Transverse colon (tissue), 4 donors: ENCODE measurements at places on chromosomes 4 and X. TPM values are rescaled to one million over a fixed set of nuclear protein-coding genes. Genes with fewer than 3 reads are reported as not detected.

DNA sequence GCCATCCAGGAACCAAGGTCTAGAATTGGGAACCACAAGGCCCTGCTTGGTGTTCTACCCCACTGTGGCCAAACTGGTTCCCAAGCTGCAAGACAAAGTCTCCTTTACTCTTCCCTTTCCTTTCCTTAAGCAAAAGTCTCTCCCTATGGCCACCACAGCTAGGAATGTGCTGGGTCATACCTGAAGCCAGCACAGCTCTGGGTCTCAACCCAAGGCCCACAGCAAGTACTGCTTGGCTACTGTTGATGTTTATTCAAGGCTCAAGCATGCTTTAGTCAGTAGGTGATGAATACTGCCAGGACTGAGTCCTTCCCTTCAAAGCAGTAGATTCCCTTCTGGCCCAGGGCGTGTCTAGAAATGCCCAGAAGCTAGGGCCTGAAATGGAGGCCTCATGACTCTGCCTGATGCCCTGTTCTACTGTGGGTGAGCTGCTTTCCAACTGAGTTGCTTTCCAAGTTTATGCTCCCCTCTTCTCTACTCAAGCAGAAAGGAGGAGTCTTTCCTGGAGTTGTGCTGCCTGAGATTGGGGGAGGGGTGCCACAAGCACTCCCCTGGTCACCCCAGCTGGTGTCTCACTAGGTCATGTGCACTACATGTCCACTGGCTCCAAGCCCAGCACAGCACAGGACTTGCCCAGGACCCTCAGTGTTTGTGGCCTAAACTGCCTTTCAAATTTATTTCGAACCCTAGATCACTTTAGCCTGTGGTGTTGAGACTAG lies 44.9 kb downstream of the STAP1 start:
- DNase-seq, result no peak

DNA sequence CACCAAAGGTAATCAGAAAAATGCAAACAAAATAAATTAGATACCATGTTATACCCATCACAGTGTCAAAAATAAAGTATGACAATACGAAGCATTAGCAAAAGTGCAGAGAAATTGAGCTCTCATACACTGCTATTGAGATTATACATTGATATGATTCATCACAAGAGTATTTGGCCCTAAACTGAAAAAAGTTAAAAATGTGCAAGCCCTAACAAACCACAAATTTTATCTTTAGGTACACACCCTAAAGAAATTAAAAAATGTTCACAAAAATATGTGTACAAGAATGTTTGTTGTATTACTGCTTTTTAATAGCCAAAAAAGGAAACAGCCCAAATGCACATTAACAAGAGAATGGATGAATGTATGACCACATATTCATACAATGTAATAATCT lies 137.9 kb upstream of the MAGEA10 start:
- DNase-seq, result no peak

Gene HSPA4L
- 1.5 TPM for total RNA-seq

DNA sequence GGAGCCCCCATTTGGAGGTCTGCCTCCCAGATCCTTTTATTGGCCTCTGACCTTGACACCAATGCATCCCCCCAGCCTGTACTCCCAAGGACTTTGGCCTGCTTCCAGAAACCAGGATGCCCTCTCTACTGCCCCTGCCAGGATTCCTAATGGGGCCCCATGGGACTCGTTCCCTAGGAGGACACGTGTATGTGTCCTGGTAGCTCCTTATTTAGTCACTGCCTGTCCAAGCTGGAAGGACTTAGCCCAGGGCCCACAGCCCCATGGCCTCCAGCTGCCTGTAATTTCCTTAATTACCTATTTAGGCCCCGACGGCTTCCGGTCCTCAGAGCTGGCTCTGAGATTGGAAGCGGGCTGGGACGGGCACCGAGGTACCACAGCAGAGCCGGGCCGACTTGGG lies 9.4 kb downstream of the ATP2B3 start:
- DNase-seq, result no peak

DNA sequence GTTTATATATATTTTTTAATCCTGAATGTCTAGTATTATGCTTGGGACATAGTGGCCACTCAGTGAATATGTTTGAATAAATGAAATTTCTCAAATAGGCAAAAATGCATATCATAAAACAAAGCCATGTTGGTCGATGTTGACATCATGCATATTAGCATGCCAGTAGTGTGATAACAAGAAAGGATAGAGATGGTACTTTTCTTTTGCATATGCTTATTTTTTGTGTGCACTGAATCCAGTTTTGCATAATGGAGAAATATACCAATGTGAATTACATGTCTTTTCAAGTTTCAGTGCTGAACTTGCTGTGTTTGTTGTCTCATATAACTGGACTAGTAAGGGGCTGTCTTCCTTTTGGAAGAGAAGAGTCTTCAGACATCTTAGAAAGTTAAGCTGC lies 7.5 kb downstream of the CPE start:
- DNase-seq, result no peak

GRCh38 chr4:66972087-66972486 lies 573.2 kb downstream of the CENPC start:
- no peak for DNase-seq

DNA sequence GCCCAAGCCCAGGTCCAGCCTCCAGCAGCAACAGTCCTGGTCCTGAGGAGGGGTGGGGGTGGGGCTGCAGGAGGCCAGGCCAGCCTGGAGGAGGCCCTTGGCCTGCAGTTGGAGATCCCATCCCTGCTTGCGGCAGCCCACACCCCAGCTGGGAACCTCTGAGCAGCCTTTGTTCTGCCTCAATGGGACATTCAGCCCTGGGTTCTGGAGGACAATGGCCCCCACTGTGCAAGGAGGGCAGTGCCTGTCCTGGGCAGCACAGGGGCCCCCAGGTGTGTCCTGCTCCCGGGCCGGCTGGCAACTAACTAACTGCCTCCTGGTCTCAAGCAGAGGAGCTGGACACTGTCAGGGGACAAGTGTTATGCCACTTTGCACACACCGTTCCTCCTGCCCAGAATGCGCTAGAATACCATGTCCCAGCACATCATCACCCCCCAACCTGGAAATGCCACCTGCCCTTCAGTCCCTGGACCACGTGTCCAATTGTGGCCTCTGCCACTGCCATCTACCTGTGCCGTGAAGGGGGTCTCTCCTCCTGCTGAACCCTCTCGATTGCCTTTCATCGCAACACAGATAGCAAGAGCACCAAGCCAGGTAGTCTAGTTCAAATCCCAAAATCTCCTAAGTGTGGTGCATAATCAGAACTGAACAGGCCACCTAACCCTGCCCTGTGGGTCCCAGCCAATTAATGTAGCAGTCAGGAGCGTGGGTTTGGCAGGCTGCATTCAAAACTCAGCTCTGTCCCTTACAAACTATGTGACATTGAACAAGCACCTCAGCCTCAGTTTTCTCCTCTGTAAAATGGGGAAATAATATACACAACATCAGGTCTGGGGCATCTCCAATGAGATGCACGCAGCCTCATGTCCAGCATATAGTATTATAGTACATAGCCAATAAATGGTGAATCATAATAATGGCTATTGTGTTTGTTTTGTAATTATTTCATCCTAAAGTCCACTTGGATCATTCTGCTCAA lies 8.8 kb downstream of the PPP2R2C start:
- no peak for DNase-seq

Gene USP17L15
- not detected for total RNA-seq

GRCh38 chr4:73259571-73260090 lies 1.0 kb upstream of the ANKRD17 start:
- no peak for DNase-seq

DNA sequence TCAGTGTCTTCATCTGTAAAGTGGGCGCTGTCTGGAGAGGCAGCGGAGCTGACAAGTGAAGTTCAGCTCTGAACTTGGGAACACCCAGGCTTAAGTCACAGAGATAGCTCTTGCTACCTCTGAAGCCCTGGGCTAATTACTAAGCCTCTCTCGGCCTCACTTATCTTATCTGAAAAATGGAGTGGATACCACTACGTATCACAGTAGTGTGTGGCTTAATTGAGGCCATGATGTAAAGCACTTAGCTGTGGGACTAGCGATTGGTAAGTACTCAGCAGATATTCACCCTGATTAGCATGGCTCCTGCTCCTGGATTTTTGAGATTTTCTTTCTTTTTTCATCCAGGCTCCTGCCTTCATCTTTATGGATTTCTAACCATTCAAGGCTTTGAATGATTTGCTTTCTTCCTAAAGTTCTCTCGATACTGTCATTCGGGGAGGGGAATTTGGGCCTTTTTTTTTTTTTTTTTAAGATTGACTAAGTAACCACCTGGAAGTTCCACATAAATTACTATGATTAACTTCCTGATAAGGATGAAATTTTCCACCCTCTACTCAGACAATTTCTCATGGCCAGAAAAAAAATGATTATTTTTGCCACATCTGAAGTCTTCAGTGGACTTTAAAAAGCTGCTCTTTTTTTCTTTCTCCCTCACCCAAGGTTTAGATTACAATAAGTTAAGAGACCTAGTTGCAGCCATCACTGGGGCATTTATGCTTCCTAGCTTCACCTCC lies 17.1 kb downstream of the LDB2 start:
- DNase-seq, result no peak

GRCh38 chr4:118848242-118848641 lies 12.3 kb upstream of the SEC24D start:
- no peak for DNase-seq

DNA sequence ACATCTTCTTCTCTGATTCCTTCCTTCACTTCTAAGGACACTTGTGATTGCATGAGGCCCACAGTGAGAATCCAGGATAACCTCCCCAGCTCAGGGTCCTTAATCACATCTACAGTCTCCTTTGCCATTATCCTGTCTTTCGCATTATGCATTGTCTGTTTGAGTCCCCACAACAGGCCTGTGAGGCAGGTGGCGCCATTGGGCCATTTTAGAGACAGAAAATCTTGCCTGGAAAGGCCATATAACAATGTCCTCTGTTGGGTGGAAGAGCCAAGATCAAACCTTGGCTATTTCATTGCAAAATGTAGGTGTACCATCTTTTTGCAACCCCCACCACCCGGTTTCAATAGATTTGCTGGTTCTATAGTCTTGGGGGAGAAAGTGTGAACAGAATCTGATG lies 11.8 kb upstream of the DCUN1D4 start:
- DNase-seq, result peak; percentile 74

DNA sequence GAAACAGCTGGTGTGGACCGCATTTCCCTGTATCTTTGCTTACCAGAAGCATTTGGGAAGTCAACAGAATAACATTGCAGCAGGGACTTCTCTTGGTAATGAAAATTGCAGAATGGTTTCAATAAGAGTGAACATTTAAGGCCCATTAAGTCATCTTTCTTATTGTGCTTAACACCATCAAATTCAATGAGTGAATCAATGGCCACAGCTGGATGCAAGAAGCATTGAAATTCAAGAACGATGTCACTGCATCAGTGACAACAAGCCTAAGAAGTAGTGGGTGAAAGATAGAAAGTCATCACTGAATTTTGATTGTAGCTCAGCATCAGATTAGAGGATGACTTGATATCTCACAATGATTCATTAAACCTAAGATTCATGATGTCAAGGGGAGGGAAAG lies 93.9 kb upstream of the GPM6A start:
- DNase-seq, result no peak

Gene ENPEP
- total RNA-seq, result 0.80 TPM

Gene PPBP
- total RNA-seq, result not detected

Gene NDST4
- total RNA-seq, result not detected

Gene FGB
- total RNA-seq, result not detected

Gene C4orf36
- not detected for total RNA-seq

- DNase-seq, result peak; percentile 67
Observed at GRCh38 chr4:1177274-1178141, 5.1 kb upstream of the SPON2 start.

DNA sequence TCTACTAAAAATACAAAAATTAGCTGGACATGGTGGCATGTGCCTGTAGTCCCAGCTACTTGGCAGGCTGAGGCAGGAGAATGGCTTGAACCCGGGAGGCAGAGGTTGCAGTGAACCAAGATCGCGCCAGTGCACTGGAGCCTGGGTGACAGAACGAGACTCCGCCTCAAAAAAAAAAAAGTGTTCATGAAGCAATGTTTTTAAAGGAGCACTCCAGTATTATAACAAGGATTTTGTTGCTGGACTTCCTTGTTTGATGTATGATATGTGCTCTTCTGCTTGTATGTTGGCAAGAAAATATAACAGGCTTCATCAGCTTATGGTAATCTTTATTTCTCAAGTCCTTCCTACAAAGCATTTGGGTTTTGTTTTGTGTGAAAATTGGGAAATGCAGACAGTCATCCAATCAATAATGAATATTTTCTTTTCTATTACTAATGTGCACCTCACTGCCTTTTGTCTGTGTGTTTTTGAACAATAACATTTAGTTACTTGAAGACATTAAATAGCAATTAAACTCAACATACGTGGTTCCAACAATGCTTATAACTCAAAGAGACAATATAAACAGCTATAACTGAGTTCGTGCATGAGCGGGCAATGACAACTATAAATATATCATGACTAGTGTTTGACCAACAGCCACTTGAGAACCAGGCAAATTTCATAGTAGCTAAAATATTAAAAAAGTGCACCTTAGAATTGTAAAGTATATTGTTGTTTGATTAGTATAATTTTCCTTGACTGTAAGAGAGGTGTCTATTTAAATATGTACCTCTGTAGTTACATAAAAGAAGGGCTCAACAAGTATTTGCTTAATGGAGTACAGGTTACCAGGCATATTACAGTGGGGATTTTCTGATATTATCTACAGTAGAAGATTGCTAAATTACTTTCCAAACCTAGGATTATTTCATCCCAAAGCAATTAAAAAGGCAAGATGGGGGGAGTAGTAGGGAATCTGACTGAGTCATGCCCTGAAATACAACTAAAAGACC lies 210.7 kb downstream of the PPP3CA start:
- DNase-seq, result no peak

Gene GAGE12D
- not detected for total RNA-seq

DNA sequence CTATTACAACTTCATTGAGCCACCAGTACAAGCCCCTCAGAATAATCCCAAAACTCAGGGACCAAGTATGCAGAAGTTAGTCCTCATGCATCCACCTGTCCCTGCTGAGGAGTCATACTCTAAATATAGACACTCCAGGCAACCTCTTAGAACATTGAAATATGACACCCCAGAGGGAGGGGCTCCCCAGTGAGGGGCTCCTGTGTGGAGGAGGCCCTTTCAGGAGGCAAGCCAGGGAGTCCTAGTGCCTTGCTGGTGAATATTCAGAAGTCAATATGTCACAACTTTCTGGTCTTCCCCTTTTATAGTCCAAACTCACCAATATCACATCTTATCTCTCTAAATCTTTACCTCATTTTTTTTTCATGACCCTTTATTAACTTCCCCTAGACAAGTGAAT lies 1.6 kb upstream of the ARMCX6 start:
- no peak for DNase-seq

- no peak for DNase-seq
Observed at GRCh38 chr4:70637239-70637913, 8.8 kb downstream of the ENAM start.

- DNase-seq, result no peak
Observed at GRCh38 chr4:12674184-12674583, 810.0 kb downstream of the RAB28 start.

- DNase-seq, result no peak
Observed at GRCh38 chr4:26793735-26794134, 66.9 kb upstream of the STIM2 start.

Gene MOSPD2
- 21.4 TPM for total RNA-seq
